DMS79 treated with DMSO at 0.1 percent for 48 hours (cell line): ENCODE measurements at places on chromosomes 5 and 9.

GRCh38 chr5:1171340-1171941 is 30.0 kb upstream of the SLC6A19 start:
- no peak for DNase-seq

DNA sequence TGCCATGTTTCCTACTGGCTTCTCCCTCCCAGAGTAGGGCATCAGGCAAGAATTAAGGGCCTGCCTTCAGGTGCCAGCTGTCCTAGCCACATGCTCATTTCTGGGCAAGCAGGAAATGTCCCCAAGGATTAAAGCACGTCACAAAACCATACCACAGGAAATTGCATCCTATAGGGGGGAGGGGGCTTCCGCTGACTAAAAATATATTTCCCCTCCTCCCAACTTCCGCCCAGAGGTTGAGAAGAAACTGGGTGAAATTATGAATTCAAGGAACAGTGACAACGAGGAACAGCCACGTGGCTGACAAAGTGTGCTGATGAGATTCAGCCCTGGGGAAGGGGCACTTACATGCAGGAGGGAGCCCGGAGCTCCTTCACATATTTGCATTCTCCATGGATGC is 4.1 kb downstream of the HBEGF start:
- DNase-seq: no peak

GRCh38 chr9:89969156-89969675 is 364.4 kb downstream of the GADD45G start:
- DNase-seq: no peak

DNA sequence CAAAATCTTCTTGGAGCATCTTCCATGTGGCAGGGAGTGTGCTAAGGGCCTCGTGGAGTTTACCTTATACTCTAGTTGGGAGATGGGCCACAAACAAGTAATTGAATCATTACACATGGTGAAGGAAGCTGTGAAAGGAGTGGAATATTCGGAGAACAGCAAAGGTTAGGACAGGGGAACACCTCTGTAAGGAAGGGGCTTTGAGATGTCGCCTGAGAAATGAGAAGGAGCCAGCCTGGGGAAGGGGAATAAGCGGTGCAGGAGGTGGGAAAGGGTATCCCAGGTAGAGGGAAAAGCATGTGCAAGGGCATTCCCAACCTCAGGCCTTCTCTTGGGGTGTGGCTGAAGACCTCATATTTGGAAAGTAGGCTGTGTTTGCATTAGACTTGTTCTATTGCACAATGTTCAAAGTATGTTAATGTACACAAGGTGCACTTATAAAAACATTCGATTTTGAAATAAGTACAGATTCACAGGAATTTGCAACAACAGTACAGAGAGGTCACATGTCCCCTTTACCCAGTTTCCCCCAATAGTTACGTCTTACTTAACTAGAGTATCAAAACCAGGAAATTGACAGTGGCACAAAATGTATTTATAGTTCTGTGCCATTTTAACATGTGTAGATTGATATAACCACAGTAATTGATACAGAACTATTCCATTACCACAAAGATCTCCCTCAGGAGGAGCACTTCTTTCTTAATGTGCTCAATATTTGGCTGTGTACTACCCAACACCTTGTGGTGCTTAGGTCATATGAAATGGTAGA is 2.4 kb upstream of the STOM start:
- DNase-seq: no peak

DNA sequence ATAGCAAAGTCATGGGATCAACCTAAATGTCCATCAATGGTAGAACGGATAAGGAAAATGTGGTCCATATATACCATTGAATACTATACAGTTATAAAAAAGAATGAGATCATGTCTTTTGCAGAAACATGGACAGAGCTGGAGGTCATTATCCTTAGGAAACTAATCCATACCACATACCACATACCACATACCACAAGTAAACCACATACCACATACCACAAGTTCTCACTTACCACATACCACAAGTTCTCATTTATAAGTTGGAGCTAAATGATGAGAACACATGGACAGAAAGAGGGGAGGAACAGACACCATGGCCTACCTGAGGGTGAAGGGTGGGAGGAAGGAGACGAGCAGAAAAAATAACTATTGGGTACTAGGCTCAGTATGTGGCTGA is 154.6 kb upstream of the GHR start:
- DNase-seq: no peak

DNA sequence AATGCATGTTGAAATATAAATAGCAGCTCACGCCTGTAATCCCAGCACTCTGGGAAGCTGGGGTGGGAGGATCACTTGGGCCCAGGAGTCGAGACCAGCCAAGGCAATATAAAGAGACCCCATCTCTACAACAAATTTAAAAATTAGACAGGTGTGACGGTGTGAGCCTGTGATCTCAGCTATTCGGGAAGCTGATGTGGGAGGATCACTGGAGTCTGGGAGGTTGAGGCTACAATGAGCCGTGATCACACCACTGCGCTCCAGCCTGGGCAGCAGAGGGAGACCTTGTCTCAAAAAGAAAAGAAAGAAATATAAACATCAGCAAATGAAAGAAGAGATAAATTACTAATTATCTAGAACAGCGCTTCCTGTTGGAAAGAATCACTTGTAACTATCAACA is 105.0 kb downstream of the MAPKAP1 start:
- no peak for DNase-seq
